ENCODE measurements at places on chromosomes 4 and X.

GRCh38 chrX:66022632-66023384 is 17.1 kb downstream of the VSIG4 start:
- DNase-seq, result no peak

DNA sequence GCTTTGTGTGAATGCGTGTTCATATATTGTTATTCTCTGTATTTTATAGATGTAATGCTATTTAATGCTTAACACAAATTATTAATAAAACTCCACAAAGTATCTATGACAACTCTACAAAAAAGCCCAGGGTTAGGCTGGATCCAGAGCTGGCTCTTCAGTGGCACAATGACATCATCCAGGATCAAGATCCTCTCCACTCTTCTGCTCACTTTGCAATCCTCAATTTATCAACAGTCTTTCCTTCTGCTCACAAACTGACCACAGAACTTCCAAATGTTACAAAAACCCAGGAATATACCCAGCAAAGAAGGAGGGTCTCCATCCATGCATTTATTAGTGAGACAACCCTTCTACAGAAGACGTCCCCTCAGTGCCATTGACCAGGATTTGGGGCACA is 132.3 kb downstream of the HNRNPD start:
- DNase-seq, result no peak

- DNase-seq, result no peak
Measured at GRCh38 chr4:156794863-156795262, 176.7 kb downstream of the PDGFC start.

- DNase-seq, result no peak
Measured at GRCh38 chrX:118510111-118510510, 14.5 kb downstream of the DOCK11 start.

GRCh38 chr4:29619168-29619567 is 1101.0 kb upstream of the PCDH7 start:
- no peak for DNase-seq

GRCh38 chrX:71256051-71256450 is 2.1 kb upstream of the ZMYM3 start:
- DNase-seq, result no peak

DNA sequence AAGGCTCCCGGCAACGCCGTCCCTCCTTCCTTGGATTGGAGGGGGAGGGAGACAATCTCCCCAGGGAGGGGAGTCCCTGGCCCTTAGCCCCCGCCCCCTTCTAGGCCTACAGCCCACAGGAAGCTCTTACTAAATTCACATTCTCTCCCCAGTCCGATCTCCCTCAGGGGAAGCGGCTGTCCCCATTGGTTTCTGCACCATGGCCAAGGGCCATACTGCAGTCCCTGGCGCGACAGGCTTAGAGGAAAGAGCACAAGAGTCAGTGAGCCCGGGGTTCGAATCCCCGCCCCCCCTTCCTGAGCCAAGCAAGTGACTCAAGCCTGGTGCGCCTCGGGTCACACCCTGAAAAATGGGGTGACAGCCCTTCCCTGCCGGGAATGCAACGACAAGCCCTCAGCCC is 1.1 kb downstream of the ABLIM2 start:
- DNase-seq, result no peak

DNA sequence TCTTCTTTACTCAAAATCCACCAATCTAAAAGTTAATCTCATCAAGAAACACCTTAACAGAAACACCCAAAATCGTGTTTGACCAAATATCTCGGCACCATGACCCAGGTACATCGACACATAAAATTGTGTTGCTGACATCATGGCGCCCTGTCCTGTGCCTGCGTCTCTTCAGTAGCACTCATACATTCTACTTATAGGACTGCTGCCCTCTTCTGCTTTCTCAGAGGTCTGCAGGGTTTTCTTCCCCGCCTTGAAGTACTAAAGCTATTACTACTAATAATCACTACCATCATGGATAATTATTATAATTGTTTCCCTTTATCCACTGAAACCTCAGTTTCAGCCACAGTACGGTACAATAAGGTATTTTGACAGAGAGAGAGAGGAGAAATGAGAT is 1403.1 kb upstream of the TENM3 start:
- DNase-seq, result no peak

GRCh38 chr4:161991811-161992210 is 172.0 kb downstream of the FSTL5 start:
- DNase-seq, result no peak
